Renal pelvis (tissue), 12 donors: ENCODE measurements at places on chromosomes 16 and 17. TPM values are rescaled to one million over a fixed set of nuclear protein-coding genes. Genes with fewer than 3 reads are reported as not detected.

KCNJ12 gene
- polyA plus RNA-seq = 7.2 TPM

DNA sequence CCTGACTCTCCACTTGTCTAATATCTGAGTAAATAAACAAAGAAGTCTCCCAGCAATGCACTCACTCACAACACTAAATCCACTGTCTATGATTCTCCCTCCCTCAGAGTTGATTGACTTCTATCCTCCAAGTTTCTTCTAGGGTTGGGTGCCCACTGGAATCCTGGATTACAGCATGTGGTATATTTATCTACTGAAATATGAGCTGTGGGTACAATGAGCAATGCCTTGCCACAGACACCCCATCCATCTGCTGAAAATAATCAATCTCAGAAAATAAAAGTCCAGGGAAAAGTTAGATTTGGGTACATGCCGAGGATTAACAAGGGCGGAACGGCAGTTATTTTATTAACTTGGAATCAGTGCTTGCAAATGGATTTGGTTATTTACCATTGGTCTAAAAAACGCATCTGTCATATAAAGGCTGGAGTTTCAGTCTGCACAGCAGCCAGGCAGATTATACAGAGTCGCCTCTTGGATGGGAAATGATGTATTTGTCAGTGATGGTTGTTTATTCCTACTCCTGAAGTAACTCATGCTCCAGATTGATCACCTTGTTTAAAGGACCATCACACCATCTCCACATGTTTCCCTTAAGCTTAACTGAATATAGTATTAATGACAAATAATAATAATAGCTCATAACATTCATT is 193.9 kb upstream of the SOX9 start:
- no peak for DNase-seq

DNA sequence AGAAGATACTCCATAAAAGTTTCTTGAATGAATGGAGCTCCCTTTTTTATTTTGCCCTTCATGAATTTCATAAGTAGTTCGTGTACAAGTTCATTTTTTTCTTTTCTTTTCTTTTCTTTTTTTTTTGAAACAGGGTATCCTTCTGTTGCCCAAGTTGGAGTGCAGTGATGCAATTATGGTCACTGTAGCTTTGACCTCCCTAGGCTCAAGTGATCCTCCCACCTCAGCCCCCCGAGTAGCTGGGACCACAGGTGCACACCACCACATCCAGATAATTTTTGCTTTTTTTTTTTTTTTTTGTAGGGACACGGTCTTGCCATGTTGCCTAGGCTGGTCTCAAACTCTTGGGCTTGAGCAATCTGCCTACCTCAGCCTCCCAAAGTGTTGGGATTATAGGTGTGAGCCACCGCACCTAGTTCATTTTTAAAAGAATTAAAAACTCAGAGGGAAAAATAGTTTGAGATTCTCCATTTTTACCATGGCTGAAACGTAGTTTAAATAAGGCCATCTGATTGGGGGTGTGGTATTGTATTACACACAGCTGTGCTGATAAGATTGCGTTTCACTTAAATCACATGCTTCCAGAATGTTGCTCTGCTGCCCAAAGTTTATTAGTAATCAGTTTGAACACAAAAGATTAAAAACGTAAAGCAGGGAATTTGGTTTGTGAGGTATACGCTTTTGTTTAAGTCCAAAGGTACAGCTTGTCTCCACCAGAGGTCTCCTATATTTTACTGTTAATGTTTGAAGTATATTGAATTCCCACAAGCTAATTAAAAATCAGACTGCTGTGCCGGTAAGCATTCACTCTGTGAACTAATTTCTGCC is 154.1 kb downstream of the SOCS1 start:
- DNase-seq = no peak

MYH2 gene
- not detected for polyA plus RNA-seq

DNA sequence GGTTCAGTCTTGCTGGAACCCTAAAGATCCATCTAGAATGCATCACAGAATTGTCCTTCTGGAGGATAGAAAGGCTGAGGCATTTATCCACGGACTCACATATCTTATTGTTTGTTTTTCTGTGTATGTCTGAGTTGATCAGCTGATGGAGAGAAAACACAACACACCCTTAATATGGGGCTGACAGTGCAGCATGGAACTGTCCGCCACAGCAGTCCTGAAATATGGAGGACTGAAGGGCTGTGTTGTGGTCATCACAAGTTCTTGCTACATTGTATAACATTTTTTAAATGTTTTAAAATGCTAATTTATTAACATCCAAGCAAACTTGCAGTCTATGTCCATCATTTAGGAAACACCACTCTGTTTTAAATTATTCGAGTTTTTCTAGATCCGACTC is 448.9 kb upstream of the ERCC4 start:
- peak; percentile 29 for DNase-seq

DNA sequence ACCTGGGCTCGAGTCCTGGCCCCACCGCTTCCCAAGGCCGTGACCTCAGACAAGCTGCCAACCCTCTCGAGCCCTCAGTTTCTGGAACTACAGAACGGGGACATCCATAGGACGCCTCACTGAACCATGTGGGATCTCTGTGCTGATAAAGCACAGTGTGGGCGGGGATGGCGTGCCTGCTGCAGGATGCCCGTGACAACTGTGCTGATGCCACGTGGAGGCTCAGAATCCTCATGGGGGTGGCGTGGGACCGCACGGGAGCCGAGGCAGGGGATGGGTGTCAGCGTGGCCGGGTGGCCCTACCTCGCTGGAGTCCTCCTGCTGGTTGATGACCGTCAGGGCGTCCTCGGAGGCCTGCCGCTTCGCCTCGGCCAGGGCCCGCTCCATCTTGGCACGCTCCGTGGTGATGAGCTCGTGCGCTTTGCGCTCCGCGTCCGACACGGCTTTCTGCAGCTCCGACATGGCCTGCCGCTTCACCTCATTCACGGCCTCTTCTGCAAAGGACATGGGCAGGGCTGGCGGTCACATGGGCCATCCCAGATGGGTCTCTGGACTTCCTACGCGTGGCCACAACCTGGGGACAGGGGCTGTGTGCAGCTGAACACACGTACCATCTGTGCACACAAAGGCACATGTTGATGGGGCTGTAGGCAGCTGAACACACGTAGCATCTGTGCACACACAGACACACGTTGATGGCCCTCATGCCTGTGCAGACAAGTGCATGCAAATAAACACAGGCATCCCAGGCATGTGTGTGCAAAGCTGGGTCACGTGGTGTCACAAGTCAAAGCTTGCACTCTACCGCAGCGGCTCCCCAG is 12.7 kb upstream of the PABPN1L start:
- no peak for DNase-seq

MYH13 gene
- 0.30 TPM for polyA plus RNA-seq

CD300A gene
- polyA plus RNA-seq = 1.5 TPM

HSPB9 gene
- polyA plus RNA-seq = 0.30 TPM

DNASE1L2 gene
- 1.6 TPM for polyA plus RNA-seq

MMP25 gene
- polyA plus RNA-seq = 1.4 TPM

SYCE1L gene
- 5.6 TPM for polyA plus RNA-seq

DNA sequence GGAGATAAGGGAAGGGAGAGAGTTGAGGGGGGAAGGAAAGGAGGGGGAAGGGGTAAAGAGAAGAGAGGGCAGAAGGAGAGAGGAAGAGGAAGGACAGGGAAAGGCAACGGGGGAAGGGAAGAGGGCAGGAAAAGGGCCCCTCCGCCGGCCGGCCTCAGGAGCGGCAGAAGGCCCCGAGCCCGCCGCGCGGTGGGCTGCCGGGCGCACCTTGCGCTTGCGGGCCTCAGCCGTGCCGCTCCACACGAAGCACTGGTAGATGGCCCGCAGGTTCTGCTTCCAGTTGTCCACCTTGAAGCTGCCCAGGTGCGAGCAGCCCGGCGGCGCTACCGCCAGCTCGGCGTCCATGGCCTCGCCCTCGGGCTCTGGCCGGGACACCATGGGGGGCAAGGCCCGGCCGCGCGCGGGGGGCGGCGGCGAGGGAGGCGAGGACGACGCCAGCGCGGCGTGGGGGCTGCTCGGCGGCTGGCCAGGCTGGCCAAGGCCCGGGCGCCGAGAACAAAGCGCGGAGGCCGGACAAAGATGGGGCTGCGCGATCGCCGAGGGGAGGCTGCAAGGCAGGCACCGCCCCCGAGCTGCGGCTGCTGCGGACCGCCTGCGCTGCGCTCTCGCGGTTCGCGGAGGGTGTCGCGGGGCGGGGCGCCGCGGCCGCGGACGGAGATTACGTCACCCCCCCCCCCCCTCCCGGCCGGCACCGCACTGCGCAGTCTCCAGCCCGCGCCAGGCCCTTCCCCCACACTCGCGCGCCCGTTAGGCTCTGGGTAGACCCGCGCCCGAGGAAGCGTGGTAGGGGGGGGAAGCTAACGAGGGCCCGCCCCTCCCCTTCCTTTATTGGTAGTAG is at the start of gene USP22:
USP22 (minus strand) TSS at position 554 of the 838 bp plus-strand sequence; CDS start at position 378, 176 bp downstream.
- no peak for DNase-seq

GRCh38 chr17:29168079-29168758 is 12.0 kb downstream of the MYO18A start:
- DNase-seq = no peak

SCNN1B gene
- polyA plus RNA-seq = 17.2 TPM

GRCh38 chr17:8488491-8488890 is 52.8 kb downstream of the NDEL1 start:
- no peak for DNase-seq

GRCh38 chr16:2458887-2459646 is 842 bp upstream of the TEDC2 start:
- no peak for DNase-seq

DNA sequence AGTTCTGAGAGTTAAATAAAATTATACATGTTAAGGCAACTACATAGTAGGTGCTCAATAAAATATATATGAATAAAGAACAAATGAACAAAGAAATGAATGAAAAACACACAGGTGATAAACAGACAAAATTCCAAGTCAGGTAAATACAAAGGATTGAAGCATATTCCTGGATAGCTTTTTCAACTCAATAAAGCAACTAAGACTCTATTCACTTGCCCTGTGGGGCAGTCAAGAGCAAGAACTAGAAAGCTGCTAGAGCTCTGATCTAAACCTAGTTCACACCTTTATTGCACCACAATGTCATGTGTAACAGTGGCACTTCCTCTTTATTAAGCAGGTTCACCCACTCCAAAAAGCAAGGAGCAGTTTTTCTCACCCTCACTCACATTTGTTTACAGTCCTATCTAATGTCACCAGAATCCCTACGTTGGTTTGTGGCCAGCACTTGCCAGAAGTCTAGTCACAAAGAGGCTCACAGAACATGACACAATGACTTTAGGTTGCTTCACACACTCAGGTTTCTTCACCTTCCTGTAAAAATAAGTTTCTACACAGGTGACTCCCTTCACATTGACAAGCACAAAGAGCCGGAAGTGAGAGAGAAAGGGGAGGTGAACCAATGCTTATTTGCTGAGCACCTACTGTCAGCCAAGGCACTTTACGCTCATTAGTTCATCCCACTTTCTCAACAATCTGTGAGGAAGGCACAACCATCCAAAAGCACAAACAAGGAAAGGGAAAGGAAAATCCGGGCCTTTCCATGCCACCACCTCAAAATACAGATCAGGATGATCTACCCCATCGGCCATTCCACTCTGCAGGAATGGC is 70.8 kb downstream of the XPO6 start:
- DNase-seq = no peak

- DNase-seq = no peak
Measured at GRCh38 chr17:55334285-55334684, 69.5 kb downstream of the HLF start.

CACNG4 gene
- polyA plus RNA-seq = 3.9 TPM

CDC42EP4 gene
- 57.9 TPM for polyA plus RNA-seq

DNA sequence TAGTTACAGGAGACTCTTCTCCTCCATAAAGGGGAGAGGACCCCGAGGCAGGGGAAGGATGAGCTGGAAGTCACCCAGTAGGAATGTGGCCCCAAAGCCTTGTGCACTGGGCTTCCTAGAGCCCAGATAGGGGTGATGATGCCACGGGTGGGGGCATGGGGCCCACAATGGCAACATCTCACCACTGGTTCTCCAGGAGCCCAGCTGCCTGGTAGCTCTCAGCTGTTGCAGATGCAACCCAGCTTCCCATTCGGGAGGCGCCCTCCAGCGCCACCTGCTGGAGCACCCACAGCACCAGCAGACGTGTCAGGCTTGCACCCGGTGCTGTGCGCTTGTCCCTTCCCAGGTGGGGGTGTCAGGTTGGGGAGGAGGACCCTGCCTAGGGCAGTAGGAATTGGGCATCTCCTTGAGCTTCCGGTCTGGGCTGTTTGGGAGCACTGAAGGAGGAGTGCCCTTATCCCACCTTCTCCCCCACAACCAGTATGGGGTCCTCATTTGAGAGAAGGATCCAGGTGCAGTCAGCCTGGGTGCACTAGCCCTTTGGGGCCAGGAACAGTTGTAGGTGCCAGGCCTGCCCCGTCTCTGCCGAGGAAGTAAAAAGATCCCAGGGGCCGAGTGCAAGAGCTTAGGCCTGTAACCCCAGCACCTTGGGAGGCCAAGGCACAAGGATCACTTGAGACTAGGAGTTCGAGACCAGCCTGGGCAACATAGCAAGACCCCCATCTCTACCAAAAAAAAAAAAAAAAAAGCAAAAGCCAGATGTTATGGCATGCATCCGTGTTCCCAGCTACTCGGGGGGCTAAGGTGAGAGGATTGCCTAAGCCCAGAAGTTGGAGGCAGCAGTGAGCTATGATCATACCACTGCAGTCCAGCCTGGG is 14.4 kb downstream of the CDIPT start:
- no peak for DNase-seq

DNA sequence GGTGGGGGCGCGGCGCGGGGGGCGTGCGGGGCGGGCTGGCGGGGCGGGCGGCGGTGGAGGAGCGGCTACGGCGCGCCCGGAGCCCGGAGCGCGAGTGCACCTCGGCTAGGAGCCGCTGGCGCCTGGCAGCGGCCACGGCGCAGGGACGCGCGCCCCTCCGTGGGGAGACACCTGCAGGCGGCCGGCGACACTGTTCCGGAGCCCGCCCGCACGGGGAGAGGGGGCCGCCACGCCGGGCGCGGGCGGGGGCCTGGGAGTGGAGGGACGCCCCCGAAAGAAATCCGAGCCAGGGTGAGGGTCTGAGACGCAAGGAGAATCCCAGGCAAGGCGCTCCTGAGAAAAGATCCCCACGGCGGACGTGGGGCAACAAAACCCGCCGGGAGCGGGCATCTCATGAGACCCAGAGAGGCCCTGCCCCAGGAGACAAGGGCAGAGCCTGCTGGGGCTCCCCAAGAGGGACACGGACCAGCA is at the start of gene GSG1L:
GSG1L (minus strand) TSS at position 124 of the 471 bp plus-strand sequence. CDS start 290 bp downstream, outside the sequence.
- DNase-seq = no peak

DNA sequence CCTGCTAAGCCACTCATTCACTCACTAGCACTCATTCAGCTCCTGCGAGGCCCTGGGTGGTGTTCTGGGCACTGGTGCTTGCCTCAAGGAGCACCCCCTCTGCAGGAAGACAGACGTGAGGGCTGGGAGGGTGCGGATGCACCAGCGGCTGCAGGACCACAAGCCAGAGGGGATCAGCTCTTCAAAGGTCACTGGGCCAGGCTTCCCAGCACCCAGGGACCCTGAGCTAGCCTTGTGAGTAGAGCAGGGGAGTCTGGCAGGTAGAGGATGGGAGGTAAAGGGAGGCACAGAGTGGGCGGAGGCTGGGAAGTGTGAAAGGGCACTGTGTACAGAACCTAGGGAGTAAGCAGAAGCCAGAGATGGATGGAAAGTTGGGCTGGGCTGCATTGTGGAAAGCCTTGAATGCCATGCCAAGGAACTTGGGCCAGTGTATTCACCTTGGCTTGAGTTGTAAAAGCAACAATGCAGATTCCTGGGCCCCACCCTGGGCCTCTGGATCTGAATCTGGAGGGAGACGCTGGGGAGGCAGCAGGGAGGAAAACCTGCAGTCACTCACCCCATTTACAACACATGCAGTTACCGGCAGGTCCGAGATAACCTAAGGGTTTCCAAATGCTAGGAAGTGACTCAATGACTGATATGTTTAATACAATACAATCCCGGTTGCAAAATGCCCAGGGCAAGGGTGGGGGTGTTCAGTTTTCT is 1.7 kb downstream of the IL4R start:
- no peak for DNase-seq
